Nucleus accumbens (tissue), 56 donors: ENCODE measurements at places on chromosomes 4 and X.

DNA sequence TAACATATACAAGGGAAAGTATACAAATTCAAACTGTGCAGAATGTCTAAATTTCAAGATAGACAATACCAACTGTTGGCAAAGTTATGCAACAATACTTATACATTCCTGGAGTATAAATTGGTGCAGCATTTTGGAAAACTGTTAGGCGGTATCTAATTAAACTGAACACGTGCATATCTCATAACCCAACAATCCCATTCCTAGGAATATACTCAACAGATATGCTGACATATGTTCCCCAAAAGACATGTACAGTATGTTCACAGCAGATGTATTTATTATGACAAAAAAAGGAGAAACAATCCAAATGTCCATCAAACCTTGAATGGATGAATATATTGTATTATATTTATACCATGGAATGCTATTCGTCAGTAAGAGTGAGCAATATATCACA, 16.4 kb upstream of the FAM9B start:
- DNase-seq: no peak

- DNase-seq: no peak
These were observed 41.6 kb downstream of the NDNF start for GRCh38 chr4:121030711-121031110.

DNA sequence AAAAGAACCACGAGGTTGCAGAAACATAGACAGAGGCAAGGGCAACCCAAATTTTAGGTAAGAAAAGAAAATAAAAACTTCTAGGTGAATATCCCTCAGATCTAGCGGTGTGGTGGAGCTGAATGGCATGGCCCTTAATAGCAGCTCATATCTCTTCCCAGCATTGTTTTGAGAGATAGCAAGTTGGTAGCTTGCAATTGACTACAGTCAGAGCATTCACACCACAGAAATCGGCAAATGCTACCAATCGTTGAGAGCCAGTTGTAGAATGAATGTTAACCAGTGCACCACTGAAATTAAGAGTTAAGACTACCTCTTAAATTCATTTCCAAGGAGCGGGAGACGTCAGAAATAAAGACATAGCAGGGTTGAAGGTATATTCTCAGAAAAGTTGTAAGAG, 184.0 kb upstream of the KIT start:
- no peak for DNase-seq

- no peak for DNase-seq
These were observed 30.1 kb downstream of the NOP14 start for GRCh38 chr4:2932951-2933565.

DNA sequence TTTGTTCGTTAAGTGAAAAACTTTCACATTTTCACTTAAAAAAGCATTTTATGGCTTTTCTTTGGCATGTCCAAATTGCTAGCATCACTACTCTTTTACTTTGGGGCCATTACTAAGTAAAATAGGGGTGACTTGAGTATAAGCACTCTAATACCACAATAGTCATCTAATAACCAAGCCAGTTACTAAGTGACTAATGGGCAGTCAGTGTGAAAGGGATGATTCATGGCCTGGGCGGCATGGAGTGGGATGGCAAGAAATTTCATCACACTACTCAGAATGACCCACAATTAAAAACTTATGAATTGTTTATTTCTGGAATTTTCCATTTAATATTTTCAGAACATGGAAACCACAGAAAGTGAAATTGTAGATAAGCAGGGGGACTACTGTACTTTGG, 60.9 kb downstream of the BMP15 start:
- no peak for DNase-seq

DNA sequence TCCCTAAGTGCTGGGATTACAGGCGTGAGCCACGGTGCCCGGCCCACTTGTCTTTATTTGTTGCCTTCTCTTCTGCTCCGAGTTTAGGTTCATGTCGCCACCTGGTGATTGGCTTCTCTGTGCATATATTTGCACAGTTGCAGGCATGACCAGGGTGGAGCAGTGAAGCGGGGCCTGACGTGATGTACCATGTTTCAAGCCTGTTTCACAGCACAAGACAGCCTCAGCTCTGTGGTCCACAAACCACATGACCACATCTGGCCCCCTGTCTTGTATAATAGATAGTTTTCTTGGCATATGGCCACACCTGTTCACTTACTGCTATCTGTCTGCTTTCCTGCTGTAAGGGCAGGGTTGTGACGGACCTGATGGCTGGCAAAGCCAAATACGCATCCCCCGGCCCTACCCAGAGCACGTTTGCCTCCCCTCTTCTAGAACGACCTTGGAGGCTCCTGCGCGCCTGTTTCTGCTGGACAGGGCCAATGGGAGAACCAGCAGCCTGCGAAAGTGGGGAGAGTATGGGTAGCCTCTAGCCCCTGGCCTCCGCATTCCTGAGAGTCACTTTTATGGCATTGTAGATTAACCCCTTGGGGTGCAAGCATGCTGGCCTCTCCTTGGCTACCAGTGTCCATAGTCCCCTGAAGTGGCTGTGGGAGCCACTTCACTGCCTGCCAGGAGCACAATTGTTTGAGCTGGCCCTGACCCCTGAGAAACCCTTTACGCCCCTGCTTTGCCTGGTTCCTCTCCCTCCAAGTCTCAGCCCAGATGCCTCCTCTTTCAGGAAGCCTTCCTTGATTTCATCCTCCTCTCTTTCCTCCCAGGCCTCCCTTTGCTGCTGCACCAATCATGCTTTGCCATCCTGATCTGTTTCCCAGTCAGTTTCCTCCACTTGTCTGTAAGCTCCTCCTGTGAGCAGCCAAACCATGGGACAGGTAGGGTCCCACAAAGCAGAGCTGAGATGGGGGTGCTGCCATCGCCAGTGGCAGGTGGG, 6.0 kb upstream of the SH3TC1 start:
- DNase-seq: no peak

DNA sequence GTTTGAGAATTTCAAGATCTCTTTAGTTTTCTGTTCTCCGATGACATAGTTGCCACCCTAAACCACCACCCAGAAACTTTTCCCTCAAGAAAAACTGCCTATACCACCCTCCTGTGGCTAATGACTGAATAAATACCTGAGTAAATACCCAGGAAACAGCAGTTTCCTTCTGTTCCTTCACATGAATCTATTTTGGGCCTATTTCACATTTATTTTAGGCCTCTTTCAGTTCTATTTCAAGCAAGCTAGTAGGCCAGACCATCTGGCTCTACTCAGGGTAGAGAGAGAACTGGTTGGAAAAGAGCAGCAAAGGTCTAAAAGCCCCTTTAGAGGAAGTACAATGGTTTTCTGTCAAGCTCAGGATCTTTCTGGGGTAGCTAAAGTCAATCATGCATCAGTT, 23.4 kb downstream of the ARHGEF9 start:
- DNase-seq: no peak

GRCh38 chr4:57320217-57320616, 210.0 kb upstream of the IGFBP7 start:
- DNase-seq: no peak

DNA sequence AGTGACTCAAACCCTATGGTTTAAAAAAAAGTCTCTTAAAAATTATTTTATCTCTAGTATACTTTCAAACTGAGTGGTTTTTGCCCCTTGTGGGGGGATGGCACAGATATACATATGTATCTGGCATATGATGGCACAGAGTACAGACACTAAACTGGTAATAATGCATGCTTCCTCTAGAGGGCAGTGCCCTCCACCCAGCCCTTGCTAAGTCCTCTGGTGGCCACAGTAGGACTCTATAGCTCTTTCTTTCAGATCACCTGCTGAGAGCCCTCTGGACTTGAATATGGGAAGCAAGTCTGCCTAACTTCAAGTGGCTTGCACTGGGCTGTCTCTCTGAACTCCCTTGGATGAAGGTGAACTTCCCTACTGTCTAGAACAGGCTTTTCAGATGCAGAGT, 66.3 kb downstream of the TSPAN7 start:
- no peak for DNase-seq

DNA sequence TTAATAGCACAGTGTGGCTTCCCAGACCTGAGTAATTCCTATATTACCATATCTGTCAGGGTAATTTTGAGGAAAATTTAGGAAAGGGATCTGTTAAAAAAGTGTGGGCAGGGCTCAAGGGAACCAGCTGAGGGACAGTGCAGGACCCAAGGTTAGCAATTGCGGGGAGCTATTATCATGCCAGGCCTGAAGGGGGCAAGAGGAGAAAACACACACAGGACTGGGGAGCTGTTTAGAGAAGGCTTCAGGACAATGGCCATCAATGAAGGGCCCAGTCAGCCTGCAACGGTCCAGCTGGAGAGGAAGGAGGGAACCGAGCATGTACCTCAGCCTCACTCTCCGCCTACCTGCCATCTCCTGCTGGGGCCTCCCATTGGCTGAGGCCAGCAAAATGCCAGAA, 19.0 kb upstream of the NHS start:
- no peak for DNase-seq

DNA sequence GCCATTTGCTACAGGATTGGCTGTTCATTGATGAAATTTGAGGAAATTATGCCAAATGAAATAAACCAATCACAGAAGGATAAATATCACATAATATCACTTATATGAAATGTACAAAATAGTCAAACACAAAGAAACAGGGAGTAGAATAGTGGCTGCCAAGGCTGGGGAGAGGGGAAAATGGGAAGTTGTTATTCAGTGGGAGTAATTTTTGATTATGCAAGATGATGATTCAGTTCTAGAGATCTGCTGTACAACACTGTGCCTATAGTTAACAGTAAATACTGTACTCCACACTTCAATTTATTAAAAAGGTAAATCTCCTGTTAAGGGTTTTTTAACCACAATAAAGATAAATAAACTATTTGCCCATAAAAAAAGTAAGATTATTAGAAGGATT, 101.1 kb downstream of the TMA16 start:
- no peak for DNase-seq

- no peak for DNase-seq
These were observed 151.7 kb upstream of the HHIP start for GRCh38 chr4:144494280-144494679.

GRCh38 chr4:5051278-5052203, at the start of gene STK32B:
TSS of gene STK32B (plus strand) at chr4:5051480.
- DNase-seq: no peak

GRCh38 chrX:109934935-109935334, 68.0 kb upstream of the TMEM164 start:
- DNase-seq: no peak

DNA sequence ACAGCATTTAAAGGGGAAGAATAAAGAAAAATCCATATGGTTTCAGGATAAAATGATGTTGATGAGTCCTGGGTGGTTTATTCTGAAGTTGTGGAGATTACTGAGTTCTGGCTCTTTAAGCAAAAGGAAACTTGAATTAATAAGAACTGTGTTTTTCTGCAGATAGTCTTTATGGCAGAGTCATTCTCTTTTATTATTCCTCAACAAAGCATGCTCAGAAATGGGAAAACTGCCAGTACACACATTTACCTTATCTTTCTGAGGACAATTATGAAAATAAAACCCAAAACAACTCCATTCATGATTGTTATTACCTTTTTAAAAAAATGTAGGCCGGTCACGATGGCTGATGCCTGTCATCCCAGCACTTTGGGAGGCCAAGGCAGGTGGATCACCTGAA, 58.5 kb downstream of the ADD1 start:
- no peak for DNase-seq

- DNase-seq: no peak
These were observed 360.5 kb downstream of the MID1IP1 start for GRCh38 chrX:39161611-39162255.

GRCh38 chrX:41352329-41352838, 18.4 kb downstream of the DDX3X start:
- no peak for DNase-seq

- DNase-seq: no peak
These were observed 76.4 kb downstream of the NBDY start for GRCh38 chrX:56805399-56805798.

DNA sequence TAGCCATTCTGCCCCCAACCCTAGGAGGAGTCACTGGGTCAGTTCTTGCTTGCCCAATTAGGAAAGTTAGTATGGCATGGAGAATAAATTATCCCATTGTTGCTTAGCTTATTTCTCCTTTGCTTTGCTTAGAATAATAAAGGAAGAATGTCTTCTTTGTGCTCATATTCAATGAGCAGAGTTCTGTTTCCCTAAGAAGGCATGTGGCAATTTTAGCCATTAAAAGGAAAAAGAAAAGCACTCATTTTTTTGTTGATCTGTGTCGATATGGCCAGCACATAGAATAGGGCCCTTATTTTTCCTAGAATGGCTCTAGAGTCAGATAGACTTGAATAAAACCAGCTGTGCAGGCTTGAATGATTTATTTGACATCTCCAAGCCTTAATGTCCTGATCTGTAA, 166.4 kb upstream of the PPARGC1A start:
- no peak for DNase-seq

- no peak for DNase-seq
These were observed 89.5 kb downstream of the PLS3 start for GRCh38 chrX:115650449-115650848.
